ENCODE measurements at places on chromosomes 5 and 9.

DNA sequence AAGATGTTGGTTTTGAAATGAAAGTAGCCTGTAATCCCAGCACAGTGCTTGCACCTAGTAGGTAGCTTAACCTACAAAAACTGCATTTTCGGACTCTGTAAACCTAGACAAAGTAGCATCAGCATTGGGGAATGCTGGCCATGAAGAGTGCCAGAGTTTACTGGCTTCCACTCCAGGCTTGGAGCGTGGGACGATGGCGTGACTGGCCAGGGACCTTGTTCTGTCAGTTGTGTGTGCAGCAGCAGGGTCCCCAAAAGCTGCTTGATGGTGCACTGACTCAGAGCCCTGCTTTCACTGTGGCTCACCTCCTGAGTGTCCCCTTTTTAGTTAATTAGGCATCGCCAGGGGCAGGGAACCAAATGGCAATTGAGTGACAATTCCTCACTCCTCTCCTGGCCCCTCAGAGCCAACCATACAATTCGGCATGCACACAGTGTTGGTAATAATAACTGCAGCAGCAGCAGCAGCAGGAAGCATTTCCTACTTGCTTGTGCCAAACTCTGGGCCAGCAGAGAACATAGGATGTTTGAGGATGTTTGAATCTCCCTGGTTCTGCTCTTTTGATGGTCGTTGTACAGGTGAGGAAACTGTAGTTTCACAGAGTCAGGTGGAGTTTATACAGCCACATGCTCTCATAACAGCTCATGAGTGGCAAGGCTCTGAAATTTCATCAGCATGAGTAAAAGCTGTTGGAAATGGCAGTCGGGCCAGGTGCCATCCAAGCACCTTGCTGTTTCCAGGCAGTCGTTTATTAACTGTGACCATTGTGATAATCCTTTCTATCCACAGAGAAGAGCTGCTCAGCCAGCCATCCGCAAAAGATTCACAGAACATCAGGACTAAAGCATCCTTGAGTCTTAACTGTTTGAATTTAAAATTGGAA, 4.2 kb downstream of the UBE2QL1 start:
- DNase-seq, result no peak

DNA sequence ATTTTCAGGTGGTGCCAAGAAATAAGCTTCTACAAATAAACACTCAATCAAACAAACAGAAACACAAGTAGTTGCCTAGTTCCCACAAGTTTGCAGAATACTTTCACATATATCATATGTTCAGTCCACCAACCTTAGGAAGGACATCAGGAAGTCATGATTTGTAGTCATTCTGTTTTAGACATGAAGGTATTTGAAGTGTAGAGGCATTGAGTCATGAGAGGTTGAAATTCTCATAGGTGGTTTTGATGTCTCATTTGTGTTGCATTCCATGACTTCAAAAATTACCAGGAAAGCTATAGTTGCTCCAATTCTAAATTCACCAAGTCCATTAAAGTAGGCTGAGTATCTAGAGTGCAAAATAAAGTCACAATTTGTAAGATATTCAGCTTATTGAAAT, 159.0 kb downstream of the KCTD16 start:
- no peak for DNase-seq

DNA sequence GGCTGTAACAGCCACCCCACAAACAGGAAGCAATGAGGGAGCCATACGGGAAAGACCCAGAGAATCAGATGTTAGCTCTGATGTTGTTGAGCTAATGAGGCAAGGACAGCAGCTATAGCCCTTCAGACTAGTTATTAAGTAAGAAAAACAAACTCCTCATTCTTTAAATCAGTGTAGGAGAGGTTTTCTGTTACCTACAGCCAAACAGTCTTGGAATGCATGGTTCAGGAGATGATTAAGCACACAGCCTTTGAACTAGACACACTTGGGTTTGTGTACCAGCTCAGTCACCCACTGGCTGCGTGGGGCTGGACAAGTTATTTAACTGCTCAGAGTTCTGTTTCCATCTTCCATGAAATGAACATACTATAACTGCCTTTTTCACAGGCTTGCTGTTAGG, 68.1 kb downstream of the SPOCK1 start:
- DNase-seq, result no peak

GRCh38 chr9:19618816-19619215, 170.0 kb downstream of the SLC24A2 start:
- no peak for DNase-seq

DNA sequence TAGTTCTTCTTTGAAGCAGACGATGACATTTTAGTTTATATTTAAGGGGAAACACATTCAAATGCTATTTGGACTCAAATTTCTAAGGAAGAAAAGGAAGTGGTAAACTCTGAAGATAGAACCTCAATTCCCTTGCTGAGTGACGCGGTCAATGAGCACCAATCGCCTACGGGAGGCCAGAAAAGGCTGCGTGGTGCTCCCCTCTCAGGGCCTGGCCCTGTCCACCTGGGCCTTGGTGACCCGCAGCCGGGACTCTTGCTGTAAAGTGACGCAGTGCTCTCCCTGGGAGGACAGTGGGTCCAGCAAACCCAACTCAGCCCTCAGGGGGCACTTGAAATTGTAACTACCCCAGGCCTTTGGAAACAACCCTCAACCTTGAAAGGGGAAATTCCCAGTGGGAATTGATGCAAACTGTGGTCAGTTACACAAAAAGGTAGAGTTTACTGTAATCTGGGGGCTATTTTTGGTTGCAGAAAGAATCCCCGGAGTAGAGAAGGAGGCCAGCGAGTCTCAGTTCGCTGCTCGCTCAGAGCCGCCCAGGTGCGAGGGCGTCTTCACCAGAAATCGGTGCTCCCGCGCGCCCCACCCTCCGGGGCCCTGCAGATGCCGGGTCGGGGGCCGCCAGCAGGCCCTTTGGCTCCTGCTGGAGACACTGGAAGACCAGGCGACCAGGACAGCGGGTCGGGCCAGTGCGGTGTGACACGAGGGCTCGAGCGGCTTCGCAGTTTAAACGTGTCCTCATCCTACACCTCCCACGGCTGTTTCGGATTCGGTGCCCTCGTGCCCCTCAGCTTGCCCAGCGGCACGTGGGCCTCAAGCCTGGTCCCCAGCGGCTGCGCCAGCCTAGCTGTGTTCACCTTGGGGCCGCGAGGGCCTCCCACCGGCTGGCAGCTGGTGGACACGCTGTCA, 1.4 kb upstream of the ANKRD33B start:
- DNase-seq, result no peak

- no peak for DNase-seq
Observed at GRCh38 chr9:127558581-127559246, 53.4 kb upstream of the STXBP1 start.

- DNase-seq, result no peak
Observed at GRCh38 chr5:111478266-111478665, 34.1 kb downstream of the STARD4 start.

DNA sequence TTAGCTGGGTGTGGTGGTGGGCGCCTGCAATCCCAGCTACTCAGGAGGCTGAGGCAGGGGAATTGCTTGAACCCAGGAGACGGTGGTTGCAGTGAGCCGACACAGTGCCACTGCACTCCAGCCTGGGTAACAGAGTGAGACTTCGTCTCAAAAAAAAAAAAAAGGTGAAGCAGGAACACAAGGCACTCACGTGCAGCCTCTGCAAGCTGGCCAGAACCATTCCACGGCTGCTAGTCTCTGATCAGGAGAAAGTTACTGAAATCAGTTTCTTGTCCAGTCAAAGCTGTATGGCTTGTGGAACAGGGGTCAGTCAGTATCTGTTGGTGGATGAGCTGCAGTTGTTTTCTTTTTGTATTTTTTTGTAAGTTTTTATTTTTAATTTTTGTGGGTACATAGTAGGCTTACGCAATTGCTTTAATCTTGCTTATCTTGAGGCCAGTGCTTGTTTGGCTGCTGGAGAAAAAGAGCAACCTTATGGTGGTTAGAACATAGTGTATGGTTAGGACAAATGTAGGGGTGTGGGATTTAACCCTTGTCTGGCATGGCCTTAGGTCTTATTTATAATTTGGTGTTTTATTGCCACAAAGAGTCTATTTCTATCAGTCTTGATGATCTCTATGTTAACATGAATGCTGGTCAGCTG, 32.7 kb upstream of the GTF2H2C start:
- no peak for DNase-seq

- no peak for DNase-seq
Observed at GRCh38 chr9:79208791-79209396, 362.9 kb upstream of the TLE4 start.

- no peak for DNase-seq
Observed at GRCh38 chr9:131277287-131277909, 1.1 kb upstream of the FAM78A start.

- DNase-seq, result no peak
Observed at GRCh38 chr5:37658440-37658839, 181.4 kb downstream of the GDNF start.

- DNase-seq, result peak; percentile 61
Observed at GRCh38 chr9:22237497-22238363, 208.9 kb upstream of the DMRTA1 start.

GRCh38 chr5:133386662-133387061, 225.7 kb downstream of the FSTL4 start:
- DNase-seq, result no peak

- DNase-seq, result no peak
Observed at GRCh38 chr5:40988746-40989510, 79.6 kb downstream of the C7 start.

DNA sequence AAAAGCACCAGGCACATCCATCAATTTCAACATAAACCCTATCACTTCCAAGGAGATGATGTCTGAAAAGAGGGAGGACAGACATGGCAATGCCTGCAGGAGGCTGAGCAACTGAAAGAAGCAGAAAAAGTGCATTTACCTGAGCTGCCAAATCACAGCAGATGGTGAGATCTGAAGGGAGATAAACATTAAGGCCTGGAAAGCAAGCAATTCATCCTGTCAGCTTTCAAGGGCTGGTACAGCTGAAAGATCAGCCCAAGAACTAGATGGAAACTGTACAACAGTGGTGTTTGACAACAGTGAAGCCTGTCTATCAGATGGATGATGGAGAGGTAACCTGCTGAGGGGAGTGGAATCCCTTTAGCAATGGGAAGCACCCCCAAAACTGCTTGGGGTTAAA, 433.2 kb upstream of the ZNF608 start:
- DNase-seq, result no peak

GRCh38 chr5:6487081-6487480, 38.4 kb downstream of the UBE2QL1 start:
- DNase-seq, result no peak

DNA sequence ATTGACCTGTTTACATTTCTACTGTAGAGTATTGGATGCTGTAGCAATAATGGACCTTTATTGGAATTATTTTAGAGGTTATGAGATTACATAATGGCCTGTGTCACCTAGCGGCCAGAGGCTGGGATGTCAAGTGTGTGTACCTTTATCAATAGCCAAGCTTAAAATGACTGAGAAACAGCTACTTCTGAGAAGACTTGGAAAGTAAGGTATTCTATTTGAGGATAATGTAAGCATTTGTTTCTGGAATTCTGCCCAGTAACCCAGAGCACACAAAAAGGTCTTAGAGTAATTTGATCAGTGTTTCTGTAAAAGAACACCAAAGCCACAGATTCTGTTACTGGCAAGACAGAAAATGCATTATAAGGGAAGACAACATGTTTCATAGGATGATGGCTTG, 116.8 kb downstream of the MACIR start:
- peak; percentile 77 for DNase-seq

GRCh38 chr5:58353992-58354391, 105.9 kb downstream of the PLK2 start:
- DNase-seq, result no peak

DNA sequence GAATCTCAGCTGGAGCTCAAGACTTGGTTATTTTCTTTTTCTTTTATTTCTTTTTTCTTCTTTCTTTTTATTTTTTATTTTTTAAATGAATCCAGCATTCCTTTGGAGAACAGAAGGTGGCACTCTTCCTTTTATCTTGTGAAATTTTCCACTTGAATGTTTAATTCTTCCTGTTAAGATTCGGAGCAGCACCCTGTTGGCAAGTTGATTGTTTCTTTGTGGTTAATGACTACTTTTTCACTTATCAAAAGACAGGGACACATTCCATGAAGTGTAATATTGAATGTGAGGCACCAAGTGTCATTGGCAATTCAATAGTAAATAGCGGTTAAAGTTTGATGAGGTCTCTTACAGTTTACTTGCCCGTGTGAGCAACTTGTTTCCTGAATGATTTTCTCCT, 240.5 kb upstream of the CHD1 start:
- no peak for DNase-seq

DNA sequence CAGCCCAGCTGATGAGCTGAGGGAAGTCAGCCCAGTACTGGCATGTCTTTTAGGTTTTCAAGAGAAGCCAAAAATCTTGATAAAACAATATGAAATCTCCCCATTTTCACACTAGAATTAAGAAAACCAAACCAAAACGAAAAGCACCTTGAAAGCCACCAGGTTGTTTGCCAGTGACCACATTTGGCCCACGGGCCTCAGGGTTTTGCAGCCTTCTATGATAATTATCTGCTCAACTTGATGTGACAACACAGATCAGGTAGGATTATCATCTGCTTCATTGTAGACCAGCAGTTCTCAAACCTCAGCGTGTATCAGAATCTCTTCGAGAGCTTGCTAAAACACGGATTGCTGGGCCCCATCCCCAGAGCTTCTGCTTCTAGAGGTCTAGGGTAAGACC, 101.4 kb downstream of the GALNT10 start:
- no peak for DNase-seq

DNA sequence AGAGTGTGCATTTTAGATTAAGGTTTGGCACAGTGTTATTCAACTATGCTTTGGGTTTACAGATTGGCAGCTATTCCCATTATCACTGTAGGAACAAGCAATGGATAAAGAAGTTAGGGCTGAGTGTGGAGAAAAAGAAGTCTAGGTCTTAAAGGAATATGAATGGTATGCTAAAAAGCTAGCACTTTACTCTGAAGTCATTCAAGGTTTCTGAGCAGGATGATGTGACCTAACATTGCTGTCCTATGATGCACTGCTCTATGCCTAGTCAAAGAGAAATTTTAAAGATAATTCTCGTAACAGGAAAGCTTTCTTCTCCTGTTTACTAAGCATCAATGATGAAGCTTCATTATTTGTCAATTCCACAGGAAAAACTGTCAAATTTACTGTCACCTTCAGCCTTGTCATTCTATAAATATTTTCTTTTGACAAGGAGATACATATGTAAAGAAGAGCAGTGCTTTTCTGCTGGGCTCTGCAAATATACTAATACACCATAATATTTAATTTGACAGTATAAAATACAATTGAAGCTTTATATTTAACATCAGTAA, 476.1 kb upstream of the PTPRD start:
- no peak for DNase-seq

DNA sequence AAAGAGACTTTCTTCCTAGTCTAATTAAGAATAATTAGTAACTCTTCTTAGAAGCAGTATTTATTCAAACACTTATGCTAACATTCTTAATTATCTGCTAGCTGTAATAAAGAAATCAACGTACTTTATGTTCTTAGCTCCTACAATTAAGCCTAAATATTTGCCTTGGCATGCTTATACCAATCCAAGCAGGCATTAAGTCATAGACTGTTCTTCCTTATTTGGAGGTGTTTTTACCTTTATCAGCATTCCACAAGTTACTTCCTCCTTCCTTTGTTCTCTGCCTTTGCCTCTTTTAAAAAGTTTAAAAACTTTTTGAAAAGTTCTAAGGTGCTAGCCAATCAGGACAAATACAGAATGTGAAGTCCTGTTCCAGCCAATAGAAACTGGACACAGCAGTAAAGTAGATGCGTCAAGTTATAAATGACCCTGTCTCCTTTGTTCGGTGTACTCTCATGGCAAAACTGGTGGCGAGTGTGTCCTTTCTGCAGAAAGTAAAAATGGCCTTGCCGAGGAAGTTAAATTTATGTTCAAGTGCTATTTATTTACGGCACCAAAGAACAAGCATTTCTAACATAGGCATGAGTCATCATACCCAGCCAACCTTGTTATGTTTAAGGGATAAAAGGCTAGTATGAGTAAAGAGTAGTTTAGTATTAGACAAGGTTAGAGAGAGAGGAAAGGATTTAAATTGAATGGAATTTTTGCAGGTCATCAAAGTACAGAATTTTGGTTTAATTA, 58.6 kb downstream of the GPBP1 start:
- no peak for DNase-seq

All from skeletal muscle cell (primary cell).